AG08396 (cell line): ENCODE measurements at places on chromosomes 1 and 21.
A peak's percentile ranks its signal among the peaks of the same experiment; 100 is the strongest.

DNA sequence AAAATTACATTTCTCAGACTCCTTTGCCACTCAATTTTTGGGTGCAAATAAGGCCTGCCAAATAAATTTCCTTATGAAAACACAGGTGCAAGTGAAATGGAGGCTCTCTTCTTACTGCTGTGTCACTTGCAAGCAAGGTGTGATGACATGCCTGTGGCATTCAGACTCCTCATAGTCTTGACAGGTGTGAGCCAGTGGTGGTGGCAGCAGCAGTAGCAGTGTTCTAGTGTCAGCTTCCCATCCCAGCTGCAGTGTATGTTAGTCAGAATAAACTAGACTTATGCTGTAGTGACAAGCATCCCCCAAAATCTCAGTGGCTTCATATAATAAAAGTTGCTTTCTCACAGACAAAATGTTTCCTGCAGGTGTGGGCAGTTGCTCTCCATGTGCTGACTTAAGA, 3.8 kb upstream of the EEIG2 start:
- DNase-seq: no peak

- DNase-seq: no peak
Measured at GRCh38 chr1:234943836-234944402, 184.7 kb downstream of the TOMM20 start.

- DNase-seq: peak; percentile 20
Measured at GRCh38 chr1:119966020-119966419, 69.7 kb upstream of the ADAM30 start.

- DNase-seq: no peak
Measured at GRCh38 chr1:56916630-56917029, 49.2 kb downstream of the C8B start.

- no peak for DNase-seq
Measured at GRCh38 chr1:164771619-164772361, 212.8 kb downstream of the PBX1 start.

- DNase-seq: no peak
Measured at GRCh38 chr21:39483917-39484316, 32.1 kb downstream of the SH3BGR start.

DNA sequence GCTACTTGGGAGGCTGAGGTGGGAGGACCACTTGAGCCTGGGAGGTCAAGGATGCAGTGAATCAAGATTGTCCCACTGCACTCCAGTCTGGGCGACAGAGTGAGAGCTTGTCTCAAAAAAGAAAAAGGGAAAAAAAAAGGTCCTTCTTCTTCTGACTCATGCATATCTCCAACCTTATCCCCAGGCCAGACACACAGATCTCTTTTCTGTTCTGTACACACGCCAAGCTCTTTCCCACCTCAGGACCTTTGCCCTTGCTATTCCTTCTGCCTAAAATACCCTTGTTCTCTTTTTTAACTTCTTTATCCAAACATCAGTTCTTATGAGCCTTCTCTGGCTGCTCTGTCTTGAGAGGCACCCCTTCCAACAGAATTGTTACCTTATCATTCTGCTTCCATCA, 22.1 kb downstream of the PLEKHO1 start:
- DNase-seq: no peak

DNA sequence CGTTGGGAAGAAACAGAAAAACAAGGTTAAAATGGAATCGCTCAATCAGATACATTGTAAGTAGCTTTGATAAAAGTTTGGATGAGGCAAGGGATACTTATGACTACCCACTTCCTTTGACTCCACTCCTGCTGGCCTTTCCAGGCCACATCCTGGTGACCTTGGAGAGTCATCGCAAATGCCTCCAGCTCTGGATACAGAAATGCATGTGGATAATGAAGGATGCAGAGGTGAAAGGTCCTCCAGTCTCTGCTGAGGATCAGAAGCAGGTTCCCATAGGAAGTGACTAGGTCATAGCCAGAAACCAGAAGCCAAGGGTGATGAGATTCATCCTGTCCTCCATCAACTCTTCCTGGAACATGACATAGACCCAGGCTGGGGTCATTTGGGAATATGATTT, 6.2 kb upstream of the CAMK1G start:
- DNase-seq: no peak

- DNase-seq: no peak
Measured at GRCh38 chr1:225477296-225477911, 49.6 kb upstream of the LBR start.

DNA sequence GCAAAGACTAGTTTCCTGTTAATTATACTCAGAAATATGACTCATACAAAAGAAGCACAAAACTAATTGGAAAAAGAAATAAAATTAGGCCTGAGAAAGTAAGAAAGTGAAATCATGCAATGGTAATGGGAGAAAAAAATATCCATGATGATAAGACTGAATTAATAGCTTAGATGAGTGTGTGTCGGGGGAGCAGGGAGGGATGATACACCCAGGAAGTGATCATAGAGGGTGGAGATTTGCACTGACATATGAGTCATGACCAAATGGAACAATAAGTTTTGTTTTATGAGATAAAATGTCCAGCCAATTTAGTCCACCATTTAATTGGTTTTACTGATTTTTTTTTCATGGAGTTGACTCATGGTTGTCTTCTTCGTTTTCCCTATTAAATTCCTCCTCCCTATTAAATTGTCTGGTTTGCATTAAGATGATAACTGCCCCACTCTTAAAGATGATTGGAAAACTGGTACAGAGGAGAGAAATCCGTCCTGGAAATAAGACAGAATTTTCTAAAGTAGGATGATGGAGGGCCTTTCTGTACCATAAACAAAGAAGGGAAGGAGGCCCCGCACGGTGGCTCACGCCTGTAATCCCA, 111.7 kb upstream of the KCNJ6 start:
- DNase-seq: no peak

DNA sequence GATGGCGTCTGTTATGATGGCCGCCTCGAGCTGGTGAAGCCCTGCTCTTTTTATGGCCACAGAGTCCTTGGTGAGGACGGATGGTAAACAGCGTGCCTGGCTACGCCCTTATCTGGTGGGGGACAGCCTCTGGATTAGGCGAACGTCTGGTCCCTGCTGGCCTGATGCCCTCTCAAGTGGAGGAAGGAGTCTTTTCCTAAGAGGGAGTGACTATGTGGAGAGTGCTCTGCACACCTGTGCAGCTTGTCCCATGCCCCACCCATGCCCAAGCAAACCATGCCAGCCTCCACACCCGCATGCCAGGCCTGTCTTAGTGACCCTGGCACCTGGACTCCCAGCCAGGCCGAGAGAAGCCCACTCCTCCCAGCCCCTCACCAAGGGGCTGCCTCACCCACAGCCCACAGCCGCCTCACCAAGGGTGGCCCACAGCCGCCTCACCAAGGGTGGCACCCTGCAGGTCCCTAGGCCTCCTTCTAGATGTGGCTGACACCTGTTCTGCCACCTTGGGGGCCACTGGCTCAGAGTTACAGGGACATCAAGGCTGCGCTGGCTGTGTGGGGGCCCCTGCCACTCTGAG, 40.2 kb downstream of the WNT9A start:
- no peak for DNase-seq

GRCh38 chr21:31660259-31660565, 719 bp downstream of the SOD1 start:
- no peak for DNase-seq

- DNase-seq: no peak
Measured at GRCh38 chr1:173474097-173474779, 2.9 kb upstream of the PRDX6 start.

DNA sequence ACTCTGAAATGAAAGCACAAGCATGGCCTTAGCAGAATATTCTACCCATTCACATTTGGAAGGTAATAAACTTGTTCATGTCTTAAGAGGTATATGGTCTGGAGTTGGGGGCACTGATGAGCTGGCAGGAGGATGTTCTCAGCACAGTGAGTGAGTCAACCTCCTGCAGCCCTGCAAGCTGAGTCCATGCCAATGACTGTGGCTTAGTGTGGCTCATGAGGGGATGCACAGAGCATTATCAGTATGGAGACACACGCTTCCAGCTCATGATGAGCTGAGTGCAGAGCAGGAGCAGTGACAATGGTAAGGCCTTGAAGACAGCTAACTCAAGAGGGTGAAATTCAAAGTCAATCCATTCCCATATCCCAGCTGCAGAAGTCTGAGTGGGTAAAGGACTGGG, 102.3 kb downstream of the TNFSF18 start:
- peak; percentile 38 for DNase-seq

DNA sequence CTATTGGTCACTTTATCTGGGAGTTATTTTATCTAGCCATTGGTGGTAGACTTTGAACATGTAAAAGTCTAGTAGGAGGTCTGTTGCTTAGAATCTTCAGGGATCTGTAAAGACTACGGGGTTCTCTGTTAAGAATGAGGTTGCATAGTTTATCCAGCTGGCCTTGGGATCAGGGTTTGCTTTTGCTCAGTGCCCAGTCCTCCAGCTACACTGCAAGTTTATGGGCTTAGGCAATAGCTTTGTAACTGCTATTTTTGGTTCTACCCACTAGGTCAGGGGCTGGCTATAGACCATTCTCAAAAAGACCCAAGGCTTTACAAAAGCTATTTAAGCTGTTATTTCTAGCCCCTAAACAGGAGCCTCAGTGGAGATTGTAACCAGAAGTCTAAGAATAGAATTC, 9.8 kb downstream of the SH3GLB1 start:
- DNase-seq: peak; percentile 12

DNA sequence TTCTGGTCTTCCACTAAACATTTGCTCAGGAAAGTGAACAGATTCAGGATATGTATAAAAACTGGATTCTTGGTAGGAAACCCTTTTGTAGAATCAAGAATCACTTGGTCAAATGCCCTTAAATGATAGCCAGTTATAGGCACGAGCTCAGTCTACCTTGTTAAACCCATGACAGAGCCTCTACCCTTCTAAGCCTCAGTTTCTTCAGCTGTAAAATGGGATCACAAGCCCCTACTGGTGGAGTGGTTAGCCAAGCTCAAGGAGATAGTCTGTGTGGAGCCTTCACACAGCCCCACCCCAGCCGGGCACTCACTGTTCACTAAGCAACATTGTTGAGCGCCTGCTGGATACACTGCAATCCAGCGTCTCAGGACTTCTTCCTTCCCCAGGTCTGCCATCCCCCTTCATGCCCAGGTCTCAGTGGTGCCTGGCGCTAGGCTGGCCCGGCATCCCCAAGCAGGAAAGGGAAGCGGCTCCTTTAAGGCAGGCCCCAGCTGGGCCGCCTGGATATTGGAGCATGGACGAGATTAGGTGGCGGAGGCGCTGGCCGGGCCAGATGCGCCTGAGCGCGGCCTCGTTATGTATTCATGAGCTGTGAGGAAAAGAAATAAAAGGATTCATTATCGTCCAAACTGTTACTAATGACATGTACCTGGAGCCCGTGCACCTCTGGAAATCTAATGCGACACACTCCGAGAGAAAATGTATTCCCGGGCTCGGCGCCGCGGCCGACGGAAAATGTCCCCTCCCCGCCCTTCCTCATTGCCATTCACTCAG, 75.6 kb downstream of the TAS1R2 start:
- DNase-seq: no peak

DNA sequence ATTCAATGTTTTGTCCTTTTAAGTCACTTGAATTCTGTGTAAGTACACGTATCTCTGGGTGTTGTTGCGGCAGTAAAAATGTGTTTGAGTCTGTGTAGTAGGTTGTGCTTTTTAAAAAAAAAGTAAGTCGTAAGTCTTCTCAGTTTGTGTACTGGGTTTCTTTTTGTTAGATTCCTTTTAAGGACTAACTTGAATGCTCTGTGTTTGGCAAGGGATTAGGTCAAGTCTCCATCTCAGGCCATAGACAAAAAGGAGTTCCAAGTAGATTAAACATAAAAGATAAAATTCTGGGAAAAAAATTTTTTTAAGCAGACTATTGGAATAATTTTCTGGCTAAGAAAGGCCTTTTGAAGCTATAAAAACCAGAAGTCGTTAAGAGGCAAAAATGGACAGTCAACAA, 113.1 kb downstream of the ATP5PO start:
- DNase-seq: no peak

DNA sequence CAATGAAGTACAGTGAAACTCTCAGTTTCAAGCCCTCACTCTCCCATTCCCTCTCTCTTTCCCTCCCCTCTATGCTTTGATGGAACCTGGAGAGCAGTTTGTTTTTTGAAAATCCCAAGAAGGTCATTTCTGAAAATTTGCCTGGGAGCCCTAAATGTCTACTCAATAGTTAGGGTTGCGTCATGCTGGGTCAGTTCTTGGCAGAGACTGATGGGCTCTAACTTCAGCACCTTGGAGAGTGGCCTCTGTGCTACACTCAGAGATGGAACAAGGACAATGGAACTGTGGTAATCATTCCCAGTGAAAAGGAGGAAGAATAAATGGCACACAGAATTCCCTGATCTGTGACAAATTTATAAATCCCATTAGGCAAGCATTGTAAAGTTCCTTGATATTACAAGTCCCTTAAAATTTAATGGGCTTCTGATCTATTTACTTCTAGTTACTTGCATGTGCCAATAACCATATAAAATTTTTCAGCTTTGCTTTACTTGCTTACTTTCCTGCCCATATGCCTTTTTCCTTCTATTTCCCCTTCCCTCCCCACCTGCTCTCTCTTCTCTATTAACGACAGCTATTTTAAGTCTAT, 182.9 kb upstream of the KCND3 start:
- peak; percentile 45 for DNase-seq

DNA sequence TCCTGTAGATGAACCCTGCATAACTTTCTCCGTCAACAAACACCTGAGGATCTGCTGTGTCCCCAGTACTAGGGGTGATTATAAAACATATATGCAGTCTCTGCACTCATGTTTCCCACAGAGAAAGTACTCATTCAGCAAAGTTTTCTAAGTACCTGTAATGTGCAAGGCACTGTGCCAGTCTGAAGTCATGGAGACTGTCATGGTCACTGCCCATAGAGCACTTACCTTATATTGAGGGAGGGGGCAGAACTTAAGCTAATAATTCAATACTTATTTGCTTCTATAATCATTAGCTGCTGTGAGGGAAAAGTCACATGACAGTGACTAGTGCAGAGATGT, 41.2 kb downstream of the MAP3K21 start:
- no peak for DNase-seq

DNA sequence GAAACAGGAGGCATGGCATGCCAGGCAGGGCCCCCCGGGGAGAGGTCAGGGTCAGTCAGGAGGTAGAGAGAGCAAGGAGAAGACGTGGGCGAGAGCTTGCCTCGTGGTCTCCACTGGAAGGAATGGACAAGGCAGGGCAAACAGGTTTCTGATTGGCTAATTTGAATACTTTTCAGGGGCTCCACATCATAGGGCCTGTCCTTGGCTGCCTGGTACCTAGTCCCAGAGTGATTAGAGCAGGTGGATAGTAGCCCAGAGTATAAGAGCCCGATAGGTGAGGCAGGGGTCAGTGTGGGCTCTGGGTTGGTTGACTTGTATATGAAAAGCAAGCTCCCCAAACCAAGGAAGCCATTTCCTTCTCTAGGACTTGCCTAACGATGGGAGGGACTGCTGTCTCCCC, 178.6 kb downstream of the ZP4 start:
- DNase-seq: no peak

DNA sequence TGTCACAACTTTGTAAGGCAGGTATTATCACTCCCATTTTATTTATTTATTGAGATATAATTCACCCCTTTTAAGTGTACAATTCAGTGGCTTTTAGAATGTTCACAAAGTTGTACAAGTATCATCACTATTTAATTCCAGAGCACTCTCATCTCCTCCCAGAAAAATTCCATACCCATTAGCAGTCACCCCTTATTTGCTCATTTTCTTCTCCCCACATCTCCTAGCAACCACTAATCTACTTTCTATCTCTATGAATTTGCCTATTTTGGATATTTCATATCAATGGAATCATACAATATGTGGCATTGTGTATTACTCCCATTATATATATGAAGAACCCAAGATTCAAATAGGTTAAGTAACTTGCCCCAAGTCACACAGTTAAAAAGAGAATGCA, 7.0 kb downstream of the DSTYK start:
- peak; percentile 55 for DNase-seq
